MCF 10A (cell line): ENCODE measurements at places on chromosomes 3 and 15.
A peak's percentile ranks its signal among the peaks of the same experiment; 100 is the strongest.

- DNase-seq: no peak
These were observed 156.6 kb upstream of the SLC24A5 start for GRCh38 chr15:47964229-47964628.

- DNase-seq: no peak
These were observed 10.6 kb downstream of the XXYLT1 start for GRCh38 chr3:195260280-195260905.

- DNase-seq: no peak
These were observed 828.4 kb upstream of the DPPA4 start for GRCh38 chr3:110165753-110166152.

DNA sequence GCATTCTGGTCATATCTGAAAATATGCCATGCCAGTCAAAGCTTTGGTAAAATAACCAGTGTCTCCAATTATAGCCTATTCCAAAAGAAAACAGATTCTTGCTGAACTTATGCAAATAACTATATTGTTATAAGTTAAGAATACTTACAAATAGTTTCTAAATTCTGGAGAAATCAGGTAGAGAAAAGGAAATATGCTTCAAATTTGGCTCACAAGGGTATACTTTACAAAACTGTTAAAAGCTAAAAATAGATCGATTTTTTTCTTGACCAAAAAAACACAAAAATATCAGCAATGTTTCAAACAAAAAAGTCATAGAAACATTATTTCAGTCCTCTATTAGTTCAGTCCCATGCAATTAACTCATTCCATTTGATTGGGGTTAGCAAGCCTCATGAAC is 23.7 kb downstream of the SETMAR start:
- DNase-seq: no peak

DNA sequence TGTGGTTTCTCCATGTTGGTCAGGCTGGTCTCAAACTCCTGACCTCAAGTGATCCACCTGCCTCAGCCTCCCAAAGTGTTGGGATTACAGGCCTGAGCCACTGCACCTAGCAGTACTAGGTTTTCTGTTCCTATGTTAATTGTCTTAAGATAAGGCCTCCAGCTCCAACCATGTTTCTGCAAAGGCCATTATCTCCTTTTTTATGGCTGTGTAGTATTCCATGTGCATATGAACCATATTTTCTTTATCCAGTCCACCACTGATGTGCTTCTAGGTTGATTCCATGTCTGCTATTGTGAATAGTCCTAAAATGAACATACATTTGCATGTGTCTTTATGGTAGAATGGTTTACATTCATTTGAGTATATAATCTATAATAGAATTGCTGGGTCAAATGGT is 9.8 kb downstream of the HTR3C start:
- DNase-seq: no peak

DNA sequence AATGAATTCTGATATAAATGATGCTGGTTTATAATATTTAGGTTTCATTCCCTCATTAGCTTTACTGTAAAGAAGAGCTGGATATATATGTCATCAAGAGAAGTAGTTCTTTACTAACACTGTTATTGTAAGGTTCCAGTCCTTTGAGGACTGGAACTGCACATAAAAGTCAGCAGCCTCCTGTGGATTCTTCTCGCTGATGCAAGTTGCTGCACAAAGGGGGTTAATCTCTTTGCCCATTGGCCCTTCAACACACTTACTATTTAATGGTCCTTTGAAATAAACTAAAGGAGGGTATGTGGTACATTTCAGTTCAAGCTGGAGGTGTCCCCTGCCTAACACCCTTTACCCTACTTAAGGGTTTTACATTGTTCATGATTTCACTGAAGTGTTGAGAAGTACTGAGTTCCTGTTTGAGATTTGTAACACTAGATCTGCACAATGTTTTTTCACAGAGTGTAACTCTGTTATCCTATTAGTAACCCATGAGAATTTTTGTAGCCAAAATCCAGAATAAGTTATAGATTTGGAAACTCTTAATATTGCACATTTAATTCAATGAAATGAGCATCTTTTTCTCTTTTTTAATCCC is 43.9 kb downstream of the NR2C2 start:
- no peak for DNase-seq

DNA sequence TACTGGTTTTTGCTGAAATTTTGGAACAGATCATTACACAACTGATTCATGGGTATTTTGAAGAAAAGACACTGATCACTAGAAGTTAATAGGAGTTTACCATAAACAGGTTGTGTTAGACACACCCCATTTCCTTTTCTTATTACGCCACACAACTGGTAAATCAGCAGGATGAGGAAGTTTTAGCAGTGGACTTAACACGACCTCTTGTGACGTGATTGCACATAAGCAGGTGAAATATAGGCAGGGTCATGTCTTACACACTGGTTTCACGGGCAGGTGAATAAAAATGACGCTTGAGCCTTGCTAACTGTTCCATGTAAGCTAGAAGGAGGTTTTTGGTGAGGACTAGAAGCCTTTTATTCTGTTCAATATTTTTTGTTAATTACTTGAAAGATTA is 27.1 kb upstream of the TPRG1 start:
- peak; percentile 65 for DNase-seq

- DNase-seq: no peak
These were observed 63.6 kb downstream of the SLC15A2 start for GRCh38 chr3:121957674-121958415.

DNA sequence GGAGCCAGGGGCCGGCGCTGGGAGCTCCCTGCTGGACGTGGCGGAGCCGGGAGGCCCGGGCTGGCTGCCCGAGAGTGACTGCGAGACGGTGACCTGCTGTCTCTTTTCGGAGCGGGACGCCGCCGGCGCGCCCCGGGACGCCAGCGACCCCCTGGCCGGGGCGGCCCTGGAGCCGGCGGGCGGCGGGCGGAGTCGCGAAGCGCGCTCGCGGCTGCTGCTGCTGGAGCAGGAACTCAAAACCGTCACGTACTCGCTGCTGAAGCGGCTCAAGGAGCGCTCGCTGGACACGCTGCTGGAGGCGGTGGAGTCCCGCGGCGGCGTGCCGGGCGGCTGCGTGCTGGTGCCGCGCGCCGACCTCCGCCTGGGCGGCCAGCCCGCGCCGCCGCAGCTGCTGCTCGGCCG is 1.5 kb downstream of the SMAD6 start:
- DNase-seq: no peak

GRCh38 chr3:124424396-124424795 is 305.9 kb upstream of the UMPS start:
- no peak for DNase-seq

GRCh38 chr15:80141916-80142598 is 10.7 kb upstream of the FAH start:
- no peak for DNase-seq

- DNase-seq: peak; percentile 8
These were observed 632 bp upstream of the DHX36 start for GRCh38 chr3:154324919-154325318.

GRCh38 chr15:50996641-50997040 is 88.2 kb downstream of the AP4E1 start:
- DNase-seq: no peak

DNA sequence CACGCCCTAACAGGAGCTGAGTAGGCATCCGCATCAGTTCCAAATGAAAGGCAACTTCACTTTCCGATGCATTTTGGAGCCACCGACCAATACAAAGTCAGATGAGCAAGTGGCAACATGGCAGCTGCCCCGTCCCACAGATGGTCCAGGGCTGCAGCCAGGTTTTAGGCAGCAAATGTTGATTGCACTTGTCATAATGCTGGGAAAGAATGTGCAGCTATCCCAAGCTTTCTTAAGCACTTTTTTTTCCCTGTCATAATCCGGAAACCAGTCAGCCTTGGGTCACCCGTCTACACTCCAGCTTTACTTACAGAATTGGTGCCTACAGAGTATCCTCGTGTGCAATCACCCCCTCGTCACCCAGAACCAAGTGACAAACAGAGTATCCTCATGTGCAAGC is 147.7 kb downstream of the CHSY1 start:
- no peak for DNase-seq

GRCh38 chr15:55586808-55587207 is 1.3 kb downstream of the PYGO1 start:
- DNase-seq: peak; percentile 4

- DNase-seq: no peak
These were observed 12.9 kb downstream of the SPINT1 start for GRCh38 chr15:40856746-40857145.
